Stimulated activated CD4-positive, alpha-beta T cell treated with anti-CD3 and anti-CD28 coated beads, Interleukin-1b, Interleukin-23, amount 100 ng/mL, for 24 hours (primary cell): ENCODE measurements at places on chromosomes 5 and 9.

DNA sequence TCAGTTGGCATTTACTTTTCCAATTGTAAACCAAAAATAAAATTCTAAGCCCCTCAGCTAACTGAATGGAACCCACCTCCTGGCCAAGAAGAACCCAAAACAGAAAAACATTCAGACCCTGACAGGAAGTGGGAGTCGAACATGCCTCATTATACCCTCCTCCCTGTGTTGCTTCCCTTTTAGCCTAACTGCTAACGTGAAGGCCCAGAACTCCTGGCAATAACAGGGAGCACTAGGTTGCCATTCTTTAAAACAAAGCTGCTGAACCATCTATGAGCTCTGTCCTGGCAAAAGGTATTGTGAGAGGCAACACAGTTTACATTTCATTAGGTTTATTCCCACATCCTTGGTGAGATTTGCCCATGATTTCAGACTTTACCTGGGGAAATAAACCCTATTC lies 481.4 kb downstream of the CHSY3 start:
- DNase-seq, result no peak

DNA sequence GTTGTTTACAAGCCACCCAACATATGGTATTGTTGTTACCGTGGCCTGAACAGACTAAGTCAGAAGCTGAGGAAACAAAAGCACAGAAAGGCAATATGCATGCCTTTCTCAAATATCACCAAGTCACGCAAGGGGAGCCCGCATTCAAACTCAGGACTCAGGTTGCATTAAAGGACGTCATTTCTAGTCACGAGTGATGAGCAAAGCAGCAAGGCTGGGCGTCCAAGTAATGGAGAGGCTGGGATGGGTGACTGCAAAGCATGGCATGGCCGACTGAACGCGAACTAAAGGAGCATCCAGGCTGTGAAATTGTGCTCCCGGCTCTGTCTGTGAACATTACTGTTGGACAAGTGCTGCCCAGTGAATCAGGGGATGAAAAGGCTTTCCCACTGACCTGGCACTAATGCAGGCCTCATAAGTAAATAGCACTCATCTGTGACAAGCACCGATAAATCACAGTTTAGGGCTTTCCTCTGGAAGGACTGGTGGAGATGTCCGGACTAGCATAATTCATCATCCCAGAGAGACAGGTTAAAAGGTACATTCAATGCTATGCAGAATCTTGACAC lies 202.8 kb downstream of the SPOCK1 start:
- DNase-seq, result no peak

GRCh38 chr5:109038209-109038840 lies 290.6 kb downstream of the FER start:
- no peak for DNase-seq

- DNase-seq, result no peak
Observed at GRCh38 chr9:28651050-28651722, 1077.9 kb upstream of the C9orf72 start.

- no peak for DNase-seq
Observed at GRCh38 chr9:114278356-114278755, 44.5 kb upstream of the ORM1 start.

DNA sequence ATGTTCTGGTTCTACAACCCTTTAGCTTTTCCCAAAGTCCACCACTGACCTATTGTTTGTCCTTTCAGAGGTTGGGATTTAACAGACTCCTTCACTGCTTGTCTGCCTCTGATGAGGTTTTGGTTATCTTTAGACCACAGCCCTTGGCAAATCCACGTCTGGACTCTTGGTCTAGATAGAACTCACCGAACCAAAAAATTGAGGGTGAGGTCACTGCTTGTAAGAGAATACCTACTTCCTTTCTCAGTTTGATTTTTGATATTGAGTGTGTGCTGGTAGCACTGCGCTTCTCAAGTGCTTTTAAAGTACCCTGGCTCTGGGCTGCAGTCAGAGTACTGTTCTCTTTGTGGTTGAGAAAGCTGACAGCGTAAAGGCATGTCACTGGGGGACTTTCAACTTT lies 61.7 kb downstream of the JMY start:
- DNase-seq, result no peak

- DNase-seq, result no peak
Observed at GRCh38 chr9:125038166-125038565, 97.3 kb upstream of the GOLGA1 start.

DNA sequence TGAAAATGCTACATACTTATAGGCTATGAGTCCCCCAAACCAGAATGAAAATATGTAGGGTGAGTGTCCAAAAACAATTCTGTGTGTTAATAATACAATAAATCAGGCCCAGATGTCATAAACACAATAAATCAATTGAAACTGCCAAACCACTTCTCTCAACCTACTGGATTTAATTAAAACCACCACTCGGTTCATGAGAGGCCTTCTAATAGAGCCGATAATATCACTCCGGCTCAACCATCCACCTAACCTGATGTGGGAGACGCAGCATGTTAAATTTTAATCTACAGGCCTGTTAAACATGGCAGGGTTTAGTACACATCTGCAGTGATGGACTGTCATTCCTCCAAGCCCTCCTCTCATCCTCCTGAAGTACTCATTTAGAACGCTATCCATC lies 734.5 kb upstream of the ZNF608 start:
- no peak for DNase-seq

DNA sequence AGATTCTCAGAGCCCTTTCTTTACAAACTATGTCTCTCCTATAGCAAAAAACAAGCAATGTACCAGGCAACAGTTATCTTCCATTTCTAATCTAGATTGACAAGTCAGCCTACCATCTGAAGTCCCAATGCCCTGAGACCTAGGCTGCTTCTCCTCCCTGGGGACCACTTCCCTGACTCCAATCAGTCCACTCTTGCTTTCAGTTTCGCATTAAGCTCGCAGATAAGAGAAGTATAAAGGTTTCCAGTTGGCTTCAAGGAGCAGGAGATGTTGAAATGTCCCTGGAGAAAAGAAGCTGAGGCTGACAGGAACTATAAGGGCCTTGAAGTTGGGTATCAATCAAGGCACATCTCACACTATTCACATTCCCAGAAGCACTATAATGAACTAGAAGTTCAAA lies 32.3 kb downstream of the ERP44 start:
- DNase-seq, result no peak

- DNase-seq, result no peak
Observed at GRCh38 chr5:56534102-56534829, 281.1 kb upstream of the MAP3K1 start.

DNA sequence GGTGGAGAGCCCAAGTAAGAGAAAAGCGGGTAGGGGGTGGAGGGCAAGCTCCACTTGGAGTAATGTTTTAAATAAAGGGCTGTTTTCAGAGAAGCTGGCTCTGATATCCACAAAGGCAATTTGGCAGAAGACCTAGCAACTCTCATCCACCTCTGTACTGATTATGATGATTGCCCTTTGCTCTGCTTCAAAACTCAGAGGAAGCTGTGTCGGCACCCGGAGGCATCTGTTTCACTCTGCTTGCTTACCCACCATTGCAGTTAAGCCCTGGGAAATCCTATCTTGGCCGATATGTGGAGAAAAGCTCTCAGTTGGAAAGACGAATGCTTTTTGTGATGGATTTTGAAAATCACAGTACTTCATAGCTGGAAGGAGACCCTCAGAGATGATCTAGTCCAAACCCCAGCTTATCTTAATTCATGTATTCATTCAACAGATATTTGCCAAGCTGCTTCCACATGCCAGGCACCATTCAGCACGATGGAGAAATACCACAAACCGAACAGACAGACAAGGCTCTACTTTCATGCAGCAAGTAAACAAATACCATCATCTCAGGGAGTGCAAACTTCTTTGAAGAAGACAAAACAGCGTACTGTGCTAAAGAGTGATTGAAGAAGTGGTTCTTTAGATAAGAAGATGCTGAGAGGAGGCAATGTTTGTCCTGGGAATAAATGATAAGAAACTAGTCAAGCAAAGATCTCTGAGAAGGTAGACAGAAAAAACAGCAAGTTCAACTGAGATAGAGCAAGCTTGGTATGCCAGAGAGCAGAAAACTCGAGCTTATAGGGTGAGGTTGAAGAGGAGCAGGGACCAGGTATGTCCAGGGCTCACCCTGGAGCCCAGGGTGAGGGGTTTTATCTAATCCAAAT lies 140.4 kb upstream of the SPDL1 start:
- no peak for DNase-seq

DNA sequence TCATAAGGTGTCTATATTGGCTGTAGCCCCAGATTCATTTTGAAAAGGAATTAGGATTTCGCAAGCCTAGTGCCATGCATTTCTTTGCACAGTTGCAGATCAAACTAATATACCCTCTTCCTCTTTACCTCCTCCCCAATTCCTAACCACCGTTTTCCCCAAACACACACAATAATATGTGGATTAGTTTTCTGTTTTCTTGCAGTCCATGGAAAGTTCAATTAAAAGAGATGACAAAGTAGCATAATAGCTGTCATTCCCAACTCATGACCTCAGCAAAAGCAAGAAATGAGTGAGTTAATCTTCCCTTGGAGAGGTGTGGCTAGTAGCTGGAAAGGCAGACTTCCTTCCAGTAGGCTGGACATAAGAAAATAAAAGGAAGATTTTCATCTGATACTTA lies 349.1 kb downstream of the TMEM232 start:
- no peak for DNase-seq

DNA sequence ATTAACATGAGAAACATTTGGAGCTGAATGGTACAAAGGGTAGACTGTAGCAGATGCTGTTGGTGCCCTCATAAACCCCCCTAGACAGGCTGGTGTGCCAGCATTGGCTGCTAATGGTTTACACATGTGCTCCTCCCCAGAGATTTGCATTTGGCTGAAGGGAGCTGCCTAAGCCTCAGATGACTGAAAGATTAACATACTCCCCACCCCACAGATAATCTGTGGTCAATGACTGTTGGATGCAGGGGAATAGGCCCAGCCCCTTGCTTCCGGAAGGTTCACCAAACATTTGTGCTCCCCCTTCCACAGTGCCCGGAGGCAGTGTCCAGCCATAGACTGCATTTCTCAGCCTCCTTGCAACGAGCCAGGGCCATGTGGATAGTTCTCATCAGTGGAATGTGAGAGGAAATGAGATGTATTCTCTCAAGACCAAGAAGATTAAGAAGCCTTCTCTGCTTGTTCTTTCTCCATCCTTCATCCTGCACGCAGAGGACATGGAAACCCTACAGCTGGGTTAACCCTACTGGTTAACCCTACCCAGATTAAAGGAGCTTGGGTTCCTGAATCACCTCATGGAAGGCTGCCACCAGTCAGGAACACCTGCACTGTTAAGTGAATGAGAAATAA lies 79.6 kb downstream of the PHAX start:
- DNase-seq, result no peak

GRCh38 chr5:143135832-143136551 lies 267.5 kb downstream of the NR3C1 start:
- no peak for DNase-seq

GRCh38 chr5:3353561-3353960 lies 242.1 kb upstream of the IRX1 start:
- DNase-seq, result no peak

DNA sequence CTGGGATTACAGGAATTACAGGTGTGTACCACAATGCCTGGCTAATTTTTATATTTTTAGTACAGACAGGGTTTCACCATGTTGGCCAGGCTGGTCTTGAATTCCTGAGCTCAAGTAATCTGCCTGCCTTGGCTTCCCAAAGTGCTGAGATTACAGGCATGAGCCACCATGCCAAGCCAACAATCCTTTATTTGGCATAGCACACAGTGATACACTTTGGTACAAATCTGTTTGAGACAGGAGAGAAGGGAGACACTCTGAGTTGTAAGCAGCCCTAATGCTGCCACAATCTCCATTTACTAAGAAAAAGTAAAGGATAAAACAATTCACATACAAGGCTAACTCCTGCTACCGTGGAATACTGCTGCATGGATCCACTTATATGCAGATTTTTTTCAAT lies 177.8 kb downstream of the RAPGEF6 start:
- no peak for DNase-seq
